ENCODE measurements at places on chromosomes 6 and 20. TPM values are rescaled to one million over a fixed set of nuclear protein-coding genes. Genes with fewer than 3 reads are reported as not detected.

Gene FILIP1
- not detected for total RNA-seq

Gene SSTR4
- not detected for total RNA-seq

- DNase-seq: no peak
Measured at GRCh38 chr6:41428996-41429421, 93.6 kb downstream of the NCR2 start.

DNA sequence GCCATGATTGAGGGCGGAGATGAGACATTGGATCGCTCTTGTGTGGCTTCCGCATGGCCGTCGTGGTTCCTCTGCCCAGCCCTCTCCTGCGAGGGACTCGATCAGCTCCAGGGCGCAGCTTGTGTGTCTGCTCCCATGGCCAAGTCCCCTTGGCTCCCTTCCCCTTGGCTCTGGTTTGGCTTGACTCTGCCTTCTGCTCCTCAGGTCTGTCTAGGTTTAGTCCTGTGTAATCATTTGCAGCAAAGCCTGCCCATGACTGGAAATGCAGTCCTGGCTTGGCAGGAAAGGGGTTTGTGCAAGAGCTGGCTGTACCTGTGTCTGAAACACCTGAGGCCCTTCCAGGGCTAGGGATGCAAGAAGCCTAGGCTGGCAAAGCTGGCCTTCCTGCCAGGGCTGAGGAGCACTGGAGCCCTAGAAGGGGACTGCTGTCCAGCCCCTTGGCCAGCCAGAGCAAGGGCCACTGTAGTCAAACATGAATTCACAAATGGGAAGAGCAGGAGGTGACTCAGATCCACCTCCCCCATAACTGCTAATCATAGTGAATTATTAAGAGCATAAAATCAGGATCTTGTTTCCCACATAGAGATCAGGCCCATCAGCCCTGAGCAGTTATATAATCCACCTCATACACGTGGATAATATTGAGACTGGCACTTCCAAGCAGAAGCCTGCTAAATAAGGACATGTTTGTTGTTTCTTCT, 196.8 kb downstream of the FARS2 start:
- DNase-seq: no peak

- no peak for DNase-seq
Measured at GRCh38 chr6:150005761-150006651, 19.3 kb downstream of the RAET1L start.
